ENCODE measurements at places on chromosomes 2 and 18. TPM values are rescaled to one million over a fixed set of nuclear protein-coding genes. Genes with fewer than 3 reads are reported as not detected.

RAD51AP2 gene
- not detected for total RNA-seq

- ATAC-seq: no peak
Observed at GRCh38 chr2:146665800-146666199, 1179.0 kb upstream of the ACVR2A start.

ICA1L gene
- total RNA-seq: 3.2 TPM

TMEM247 gene
- not detected for total RNA-seq

CRYBA2 gene
- not detected for total RNA-seq

VSNL1 gene
- total RNA-seq: not detected

PDE6D gene
- total RNA-seq: 28.9 TPM

DNA sequence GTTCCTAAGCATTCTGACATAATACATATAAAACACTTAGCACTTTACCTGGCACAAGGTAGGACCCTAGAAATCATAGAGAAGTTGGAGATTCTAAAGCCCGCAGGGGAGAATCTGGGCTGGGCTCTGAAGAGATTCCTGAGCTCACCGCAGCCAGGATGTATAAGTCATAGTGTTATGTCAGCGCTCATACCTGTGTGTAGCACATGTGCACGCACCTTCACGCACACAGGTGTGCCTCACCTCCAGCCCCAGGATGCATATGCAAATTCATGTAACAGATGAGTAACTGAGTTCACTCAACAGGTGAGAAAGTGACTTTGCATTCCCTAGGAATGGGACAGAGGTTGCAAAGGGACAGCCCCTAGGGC lies 7.9 kb upstream of the SDC1 start:
- no peak for ATAC-seq

Data from activated T-helper 17 cell treated with anti-CD3 and anti-CD28 coated beads, Interleukin-2, amount 50 U/mL, for 72 hours (primary cell).